ENCODE measurements at places on chromosomes 3 and 15.
A peak's percentile ranks its signal among the peaks of the same experiment; 100 is the strongest.

DNA sequence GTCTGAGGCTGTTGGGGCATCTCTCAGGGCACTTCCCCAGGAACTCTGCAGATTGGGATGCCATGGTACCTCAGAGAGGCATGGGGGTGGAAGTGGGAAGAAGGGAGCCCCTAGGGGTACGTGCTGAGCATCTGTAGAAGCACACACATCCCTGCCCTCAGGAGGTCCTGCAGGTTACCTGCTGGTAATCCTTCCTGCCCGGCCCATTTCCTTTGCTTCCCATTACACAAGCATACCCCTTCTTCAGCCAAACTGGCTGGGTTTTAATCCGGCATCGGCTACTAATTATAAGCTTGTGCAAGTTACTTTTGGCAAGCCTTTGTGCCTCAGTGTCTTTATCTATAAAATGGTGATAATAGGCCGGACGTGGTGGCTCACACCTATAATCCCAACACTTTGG is 3.1 kb upstream of the SMAD6 start:
- DNase-seq: no peak

GRCh38 chr3:104956620-104957345 is 409.9 kb upstream of the ALCAM start:
- DNase-seq: no peak

DNA sequence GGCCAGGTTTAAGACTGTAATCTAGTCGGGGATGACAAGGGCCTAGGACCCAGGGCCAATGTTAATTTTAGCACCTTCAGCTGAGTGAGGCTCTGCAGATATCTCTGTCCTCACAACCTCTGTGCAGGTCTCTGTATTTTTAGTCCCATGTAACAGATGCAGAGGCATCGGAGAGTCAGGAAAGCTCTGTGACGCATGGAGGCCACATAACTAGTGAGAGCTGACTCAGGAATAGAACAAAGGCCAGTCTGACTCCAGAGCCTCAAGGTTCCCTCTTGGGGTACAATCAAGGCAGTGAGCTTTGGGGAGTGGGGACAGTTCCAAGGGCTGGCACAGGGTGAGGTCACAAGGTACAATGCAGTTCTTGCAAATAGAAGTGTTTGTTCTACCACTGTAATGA is 31.0 kb downstream of the FSTL1 start:
- DNase-seq: no peak

DNA sequence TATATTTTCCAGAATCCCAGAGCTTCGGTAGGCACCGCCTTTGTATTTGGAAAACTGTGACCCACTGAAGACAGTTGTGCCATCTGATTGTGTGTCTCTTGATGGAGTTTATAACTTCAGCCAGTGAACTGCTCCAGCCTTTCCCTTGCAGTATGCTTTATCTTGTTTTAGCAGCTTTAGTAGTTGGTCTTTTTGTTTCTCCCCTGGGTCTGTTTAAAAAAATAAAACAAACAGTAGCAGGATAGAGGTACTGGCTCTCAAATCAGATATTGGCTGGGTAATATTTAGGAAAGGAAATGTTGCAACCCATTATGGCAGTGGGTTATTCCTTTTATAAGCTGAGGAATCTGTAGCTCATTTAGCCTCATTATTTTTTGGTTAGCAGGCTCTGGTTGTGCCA is 151.5 kb upstream of the BFSP2 start:
- no peak for DNase-seq

DNA sequence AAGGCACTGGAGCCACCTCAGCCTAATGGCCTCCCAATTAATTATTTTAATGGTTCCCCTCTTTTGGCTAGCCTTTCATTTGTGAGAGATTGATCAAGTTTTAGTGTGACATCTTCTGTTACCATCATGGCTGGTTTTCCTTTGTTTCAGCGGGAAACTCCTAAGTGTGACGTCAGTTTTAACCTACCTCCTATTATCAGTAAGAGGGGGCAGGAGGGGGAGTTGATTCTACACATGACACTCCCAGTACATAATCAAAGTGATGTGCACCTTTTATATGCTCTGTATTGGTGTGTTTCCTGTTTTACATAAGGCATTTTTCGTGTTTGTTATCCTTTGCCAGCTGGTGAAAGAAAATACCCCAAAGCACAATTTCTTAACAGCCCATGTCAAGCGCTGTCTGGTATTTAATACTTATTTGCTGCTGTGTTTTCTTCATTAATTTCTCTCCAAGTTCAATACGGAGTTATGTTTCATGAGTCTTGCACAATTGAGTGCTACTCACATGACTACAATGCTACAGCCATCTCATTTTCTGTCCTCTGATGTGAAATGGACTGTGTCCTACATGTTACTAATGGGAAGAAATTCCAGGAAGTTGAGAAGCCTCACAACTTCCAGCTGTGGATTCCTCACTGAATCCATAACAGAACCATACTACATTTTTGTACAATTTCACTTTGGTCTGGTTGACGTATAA is 52.2 kb upstream of the POLR2M start:
- no peak for DNase-seq

DNA sequence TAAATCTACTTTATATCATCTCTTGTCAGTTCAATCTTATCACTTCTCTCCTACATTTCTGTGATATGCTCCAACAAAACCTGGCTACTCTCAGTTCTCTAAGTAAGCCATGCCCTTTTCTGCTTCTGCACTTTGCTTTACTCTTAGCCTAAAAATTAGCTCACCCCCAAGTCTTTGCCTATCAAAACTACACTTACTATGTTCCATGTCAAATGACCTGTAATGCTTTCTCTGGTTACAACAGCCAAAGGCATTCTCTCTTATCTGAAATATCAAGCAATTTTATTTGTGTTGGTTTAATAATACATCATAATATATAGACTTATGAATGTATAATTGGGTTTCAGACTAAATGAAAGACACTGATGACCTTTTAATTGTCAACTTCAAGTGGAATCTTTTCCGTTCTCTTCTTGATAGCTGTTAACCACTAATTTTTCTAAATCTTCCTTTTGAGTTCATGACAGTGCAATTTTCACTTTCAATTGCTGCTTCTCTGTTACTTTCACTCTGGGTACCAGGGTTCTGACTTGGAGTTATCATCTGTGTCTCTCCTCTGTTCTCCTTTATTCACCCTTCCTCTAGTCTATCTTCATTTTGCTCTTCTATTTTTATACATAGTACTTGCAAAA is 619.0 kb upstream of the GOLIM4 start:
- no peak for DNase-seq

DNA sequence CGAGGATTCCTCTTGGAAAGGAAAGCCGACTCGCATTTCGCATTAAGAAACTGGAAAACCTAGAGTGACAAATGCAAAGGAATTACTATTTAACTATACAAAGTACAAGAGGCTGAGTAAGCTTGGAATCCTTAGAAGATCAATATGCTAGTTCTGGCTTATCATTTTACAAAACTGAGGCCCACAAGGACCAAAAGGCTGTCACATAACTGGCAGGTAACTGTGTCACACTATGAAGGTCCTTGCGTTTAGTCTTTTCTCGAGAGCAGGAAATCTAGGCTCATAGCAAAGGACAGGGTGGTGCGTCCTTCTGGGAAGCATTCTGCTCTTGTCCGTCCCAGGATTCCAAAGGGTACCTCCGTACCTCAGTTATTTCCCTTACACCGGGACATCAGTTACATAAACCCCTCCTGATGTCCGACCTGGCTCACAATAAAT is 629 bp downstream of the RPL24 start:
- DNase-seq: no peak

DNA sequence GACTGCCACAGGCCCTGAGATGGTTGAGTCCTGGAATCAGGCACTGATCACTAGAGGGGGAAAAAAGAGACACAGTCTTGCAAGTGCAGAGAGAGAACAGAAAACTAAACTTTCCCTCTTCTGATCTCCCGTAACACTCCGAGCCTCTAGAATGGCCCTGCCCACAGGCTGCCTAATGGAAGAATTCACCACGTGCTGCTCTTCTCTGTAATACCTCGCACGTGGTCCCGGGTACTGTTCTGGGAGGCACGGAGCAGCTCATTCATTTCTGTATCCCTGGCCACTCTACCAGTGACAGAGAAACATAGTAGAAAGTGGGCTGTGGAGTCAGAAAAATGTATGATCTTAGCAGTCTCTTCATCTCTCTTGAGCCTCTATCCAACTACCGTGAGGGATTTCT is 30.4 kb downstream of the VGLL4 start:
- DNase-seq: no peak

DNA sequence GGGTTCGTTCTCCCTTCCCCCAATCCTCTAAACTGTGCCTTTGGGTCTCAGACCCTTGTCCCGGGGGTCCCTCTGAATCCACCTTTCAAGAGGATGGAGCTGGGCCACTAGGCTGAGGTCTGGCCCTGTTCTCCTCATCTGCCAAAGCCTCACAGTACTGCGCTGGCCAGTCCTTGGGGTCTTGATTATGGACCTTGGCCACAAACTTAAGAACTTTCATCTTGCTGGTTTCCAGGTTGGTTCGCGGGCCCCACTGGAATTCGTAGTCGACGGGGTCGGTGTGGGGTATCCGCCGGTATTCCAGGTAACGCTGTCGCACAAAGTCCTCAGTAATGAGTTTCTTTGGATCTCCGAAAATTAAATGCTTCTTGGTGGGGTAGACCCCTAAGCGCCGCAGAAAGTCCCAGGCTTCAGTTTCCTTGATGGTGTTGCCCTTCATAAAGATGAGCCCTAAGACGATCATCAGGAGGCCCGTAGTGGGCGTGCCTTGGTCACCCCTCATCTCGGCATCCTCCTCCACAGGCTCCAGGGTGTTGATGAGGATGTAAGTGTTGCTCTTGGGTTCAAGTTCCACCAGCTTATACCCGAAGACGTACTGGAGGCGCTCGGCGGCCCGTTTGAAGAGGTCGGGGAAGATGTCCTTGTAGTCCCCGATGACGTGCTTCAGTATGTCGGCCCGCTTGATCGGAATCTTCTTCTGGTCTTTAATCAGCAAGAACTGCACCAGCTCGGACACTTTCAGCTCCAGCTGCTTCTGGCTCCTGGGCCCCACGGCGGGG is 727 bp downstream of the NSMCE3 start:
- peak; percentile 15 for DNase-seq

- no peak for DNase-seq
Observed at GRCh38 chr3:153026026-153026425, 136.0 kb upstream of the RAP2B start.

DNA sequence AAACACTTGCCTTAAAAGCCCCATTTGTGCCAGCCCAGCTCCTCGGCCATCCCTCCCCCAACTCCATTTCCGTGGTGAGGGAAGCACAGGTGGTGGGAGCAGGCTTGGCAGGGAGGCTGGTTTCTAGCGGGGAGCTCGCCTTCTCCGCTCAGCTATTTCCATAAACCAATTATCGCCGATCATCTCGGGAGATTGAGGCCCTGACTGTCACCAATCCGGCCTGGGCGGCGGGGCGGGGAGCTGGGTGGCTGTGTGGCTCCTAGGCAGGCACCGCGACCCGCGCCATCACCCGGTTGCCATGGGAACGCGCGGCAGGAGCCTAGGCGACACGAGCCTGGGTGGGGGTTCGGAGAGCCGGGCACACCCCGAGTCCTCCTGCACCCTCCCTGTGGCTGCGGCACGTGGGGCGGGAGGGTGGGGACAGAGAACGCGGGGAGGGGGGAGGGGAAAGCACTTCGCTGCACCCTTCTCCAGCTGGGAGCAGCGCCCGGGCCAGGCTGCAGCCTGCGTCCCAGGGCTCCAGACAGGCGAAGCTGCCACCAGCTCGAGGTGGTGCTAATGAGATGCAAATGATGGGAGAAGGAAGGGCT is 9.3 kb downstream of the CCDC33 start:
- DNase-seq: no peak

DNA sequence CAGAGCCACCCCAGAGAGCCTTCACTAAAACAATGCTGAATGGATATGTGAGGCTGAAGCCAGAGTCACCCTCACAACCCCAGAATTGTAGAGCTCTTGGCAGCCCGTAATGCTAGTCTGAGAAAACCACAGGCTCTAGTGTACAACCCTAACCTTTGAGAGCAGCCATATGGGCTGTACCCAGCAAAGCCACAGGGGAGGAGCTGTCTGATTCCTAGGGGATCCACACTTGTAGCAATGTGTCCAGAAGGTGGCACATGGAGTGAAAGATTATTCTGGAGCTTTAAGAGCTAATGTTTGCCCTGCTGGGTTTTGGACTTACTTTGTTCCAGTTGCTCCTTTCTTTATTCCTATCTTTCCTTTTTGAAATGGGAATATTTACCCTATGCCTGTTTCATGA is 626.8 kb downstream of the GRM7 start:
- DNase-seq: no peak

GRCh38 chr15:88878720-88879184 is 16.6 kb downstream of the HAPLN3 start:
- no peak for DNase-seq

DNA sequence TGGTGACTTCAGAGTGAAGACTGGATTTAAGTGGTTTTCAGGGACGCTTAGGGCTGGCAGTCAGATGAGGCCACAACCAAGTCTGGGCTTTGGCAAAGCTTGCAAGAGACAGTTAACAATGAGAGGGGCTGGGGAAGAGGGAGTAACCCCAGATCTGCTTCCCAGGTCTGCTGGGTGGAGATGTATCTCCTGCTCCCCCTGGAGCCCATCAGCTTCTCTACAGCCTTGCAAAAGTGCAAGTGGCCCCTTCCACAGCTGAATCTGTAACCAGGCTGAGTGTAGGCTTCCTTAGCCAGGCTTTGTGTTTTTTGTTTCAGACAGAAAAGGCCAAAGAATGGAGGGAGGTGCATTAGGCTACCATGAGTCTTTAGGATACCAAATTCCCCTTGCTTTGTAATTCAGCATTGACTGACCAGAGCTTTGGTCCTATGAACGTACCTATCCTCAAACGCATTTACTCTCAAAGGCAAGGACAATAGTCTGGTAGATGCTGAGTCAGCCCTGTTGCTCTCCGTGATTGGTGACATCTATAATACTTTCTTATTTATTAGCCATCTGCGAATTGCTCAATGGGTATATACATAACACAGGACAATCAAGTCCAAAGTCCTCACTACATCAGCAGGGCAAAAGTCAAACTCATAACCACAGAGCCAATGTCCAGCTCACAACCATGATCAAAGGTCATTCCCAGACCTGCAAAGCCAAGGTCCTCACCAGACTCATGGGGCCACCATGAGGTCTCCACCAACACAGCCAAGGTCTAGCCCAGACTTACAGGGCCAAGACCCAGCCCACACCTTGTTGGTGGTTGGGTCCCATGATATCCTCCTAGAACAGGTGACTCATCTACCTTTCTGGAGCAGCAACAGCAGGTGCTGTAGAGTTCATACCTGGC is 17.1 kb downstream of the CCDC13 start:
- DNase-seq: no peak

- no peak for DNase-seq
Observed at GRCh38 chr3:122640437-122640999, 40.1 kb upstream of the PARP14 start.

DNA sequence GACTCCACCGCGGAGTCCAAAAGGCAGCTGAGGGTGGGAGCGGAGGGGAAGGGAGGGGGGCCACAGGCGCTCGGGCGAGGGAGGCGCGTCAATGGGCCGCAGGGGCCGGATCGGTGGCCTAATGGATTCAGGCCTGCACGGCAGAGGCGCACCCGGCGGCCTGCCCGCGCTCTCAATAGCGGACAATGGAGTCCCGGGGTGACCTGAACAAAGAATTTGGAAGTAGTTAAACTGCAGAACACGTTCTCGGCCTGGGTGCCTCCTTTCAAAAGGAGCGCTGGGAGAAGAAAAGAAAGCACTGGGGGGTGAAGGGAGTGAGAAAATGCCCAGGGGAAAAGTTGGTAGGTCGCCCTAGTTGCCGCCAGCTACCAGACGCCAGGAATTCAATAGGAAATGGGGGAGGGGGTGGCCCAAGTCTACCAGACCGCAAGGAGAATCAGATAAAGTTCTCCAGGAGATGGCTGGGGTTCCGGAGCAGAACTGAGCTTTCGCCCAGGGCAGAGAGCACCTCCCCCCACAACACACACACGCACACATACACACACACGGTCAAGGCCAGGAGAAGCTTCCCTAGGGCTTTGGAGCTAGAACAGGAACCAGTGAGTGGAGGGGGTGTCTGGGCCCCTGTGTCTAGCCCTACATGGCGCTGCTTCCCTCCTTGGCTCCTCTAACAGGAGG is 25.8 kb upstream of the POLG start:
- DNase-seq: no peak
